ENCODE measurements at places on chromosomes 2 and 18.

- no peak for DNase-seq
Measured at GRCh38 chr18:37156330-37156942, 327.5 kb downstream of the KIAA1328 start.

GRCh38 chr2:177295484-177295883, 31.0 kb upstream of the NFE2L2 start:
- no peak for DNase-seq

- DNase-seq: no peak
Measured at GRCh38 chr18:21763846-21764646, 23.5 kb downstream of the MIB1 start.

- no peak for DNase-seq
Measured at GRCh38 chr18:7894592-7894991, 327.5 kb downstream of the PTPRM start.

GRCh38 chr2:27108221-27108620, 10.7 kb downstream of the CGREF1 start:
- no peak for DNase-seq

DNA sequence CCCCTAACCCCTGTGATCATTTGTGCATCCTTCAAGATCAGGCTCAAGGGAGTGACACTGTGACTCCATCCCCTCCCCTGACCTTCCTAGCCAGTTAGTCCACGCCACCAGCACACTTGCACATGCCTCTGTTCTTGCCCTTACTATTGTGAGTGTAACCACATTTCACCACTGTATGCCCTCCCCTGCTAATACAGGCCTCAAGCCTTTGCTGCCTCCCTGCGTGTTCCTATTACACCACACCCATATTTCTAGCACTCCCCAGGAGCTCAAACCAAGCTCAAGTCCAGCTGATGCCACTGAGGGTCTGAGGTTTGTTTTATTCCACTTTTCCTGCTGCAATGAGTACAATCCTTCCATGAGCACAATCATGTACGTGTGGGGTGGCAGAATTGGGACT, 288.9 kb upstream of the FBXO11 start:
- DNase-seq: no peak

DNA sequence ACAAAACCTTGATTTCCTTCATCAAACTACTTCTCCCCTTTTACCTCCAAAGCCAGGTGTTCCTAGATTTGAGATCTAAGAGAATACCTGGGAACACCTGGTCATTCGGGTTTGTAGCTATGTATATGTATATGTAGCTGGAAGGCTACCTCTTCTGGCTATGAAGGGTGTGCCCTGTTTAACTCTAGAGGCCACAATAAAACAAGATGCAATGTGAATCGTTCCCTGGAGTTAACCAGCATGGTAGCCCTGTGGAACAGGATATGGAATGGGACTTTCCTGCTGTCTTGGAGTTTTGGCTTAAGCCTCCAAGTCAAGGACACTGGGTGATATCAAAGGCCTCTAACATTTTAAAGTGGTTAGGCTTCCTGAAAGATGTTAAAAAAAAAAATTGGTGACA, 17.7 kb upstream of the NFU1 start:
- DNase-seq: no peak

GRCh38 chr2:226678422-226678821, 121.2 kb downstream of the IRS1 start:
- no peak for DNase-seq

DNA sequence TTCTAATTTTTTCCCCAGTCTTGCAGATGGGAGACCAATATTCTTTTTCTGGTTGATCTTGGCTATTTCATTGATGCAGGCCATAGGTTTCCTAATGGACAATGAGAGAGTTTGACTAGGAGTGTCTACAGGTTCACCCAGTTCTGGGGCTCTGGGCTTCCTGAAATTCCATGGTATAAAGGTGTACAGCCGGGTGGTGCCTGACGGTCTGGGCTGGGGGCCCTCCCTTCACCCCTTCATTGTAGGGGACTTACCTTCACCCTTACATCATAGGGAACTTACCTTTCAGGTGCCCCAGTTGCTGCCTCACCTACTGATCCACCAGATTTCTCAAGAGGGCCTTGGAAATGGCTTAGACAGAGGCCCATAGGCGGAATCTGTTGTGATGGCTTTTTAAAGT, 13.0 kb upstream of the LAPTM4A start:
- DNase-seq: no peak

- DNase-seq: no peak
Measured at GRCh38 chr18:56351911-56352500, 286.4 kb downstream of the TXNL1 start.

DNA sequence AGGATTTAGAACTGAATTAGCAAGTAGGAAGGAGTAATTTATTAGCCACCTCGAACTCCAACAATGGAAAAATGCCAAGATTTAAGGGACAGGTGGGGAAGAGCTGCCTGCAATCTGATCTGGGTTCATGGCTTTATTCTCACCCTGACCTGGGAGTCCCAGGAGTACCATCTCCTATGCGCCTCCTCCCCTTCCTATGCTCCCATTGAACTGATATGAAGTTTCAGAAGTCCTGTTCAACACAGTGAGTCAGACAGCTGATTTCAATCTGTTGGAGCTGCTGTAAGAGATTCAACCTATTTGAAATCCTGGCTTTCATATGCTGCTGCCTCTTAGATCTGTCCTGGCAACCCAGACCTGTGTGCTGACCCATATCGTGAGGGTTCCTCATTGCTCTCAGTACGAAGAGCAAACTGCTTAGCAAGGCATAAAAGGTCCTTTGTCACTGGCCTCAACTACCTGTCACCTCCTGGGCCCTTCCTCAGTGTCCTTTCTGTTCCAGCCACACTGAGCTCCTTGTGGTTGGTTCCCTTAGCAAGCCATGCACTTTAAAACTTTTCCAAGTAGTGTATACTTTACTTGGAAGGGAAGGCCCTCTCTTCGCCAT, 15.9 kb upstream of the CD28 start:
- DNase-seq: no peak

DNA sequence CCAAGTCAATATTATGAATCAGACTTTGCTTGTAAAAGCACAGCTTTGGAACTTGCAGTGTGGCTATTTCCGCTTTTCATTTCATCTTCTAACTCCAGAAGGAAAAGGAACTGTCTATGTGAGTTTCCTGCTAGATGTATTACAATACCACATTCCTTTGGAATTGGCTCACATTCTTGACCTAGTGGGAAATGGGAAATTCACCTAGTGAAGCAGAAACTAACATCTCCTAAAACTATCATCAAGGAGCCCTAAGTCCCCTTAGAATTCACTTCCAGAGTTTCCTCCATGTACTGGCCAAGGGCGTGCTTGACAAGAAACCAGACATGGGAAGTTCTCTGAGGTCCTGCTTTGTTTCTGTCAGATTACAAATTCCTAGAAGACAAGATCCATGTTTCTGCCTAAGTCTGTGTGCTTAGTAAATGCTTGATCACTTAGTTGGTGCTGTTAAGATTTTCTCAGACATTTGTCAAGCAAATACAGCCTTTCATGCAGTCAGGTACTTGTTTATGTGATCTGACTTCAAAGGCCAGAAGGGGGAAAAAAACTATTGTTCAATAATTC, 275.7 kb upstream of the FN1 start:
- no peak for DNase-seq

GRCh38 chr2:202018950-202019349, 14.7 kb upstream of the FZD7 start:
- DNase-seq: no peak

DNA sequence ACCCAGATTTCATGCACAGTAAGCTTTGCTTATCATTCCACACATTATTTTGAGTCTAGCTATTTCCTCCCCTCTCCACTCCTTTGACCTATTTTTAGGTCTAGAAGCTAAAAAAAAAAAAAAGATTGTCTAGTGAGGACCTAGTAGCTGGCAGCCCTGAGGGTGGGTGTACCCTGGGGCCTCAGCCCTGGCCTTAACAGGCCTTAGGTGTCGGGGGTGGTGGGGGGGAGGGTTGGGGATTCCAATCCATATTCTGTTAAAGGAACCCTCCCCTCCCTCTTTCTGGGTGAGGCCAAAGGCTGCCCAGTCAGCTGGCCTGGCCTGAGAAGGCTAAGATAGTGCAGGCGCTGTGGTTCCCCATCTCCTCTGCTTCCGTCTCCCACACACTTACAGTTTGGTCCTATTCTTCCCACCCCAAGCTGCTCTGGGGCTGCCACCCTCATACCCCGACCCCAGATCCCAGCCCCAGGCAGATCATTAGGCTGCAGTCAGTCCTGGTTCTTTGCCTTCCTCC, 65.5 kb upstream of the HK2 start:
- no peak for DNase-seq

DNA sequence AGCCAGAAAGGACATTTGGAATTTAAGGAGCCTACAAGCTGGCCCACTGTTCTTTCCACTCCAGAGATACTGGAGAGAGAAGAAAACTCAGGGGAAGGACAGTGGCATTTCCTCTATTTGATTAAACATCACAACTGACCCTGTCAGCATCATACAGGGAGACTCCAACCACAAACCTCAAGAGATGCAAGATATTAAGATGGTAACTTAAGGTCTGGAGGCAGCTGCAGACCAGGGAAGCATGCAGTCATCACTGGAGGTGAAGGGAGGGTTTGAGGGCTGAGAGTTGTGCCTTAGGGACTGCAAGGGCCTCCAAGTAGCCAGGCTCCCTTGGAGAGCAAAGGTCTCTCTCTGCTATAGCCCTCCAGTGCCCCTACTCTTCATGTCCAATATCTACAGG, 67.4 kb downstream of the RNF152 start:
- no peak for DNase-seq

DNA sequence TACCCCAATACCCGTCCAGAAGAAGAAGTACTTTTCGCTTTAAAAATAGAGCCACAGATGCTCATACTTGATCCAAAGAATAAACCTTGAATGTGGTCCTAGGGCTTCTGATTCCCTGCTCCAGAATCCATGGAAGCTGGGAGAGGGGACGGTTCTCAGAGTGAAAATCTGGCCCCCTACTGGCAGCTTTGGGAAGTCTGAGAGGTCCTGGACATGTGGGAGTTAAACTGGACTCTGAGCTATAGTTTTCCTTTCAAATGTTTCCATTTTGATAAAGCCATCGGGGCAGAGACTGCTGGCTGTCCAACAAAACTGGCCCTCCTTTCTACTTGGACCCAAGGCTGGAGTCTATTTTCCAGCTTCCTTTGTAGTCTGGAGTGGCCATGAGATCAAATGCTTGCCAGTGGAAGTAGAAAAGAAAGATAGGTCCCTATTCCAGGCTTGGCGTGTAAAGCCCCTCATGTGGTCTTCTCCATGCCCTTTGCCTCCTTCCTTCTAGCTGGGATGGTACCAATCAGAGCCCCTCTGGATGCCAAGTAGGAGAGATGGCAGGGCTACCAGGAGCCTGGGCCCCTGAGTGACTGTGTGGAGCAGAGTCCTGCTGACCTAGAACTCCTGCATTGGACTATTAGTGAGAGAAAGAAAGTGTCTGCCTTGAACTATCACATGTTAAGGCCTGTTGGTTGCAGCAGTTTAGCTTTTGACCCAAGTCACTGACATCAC, 37.7 kb upstream of the TBC1D8 start:
- DNase-seq: no peak

DNA sequence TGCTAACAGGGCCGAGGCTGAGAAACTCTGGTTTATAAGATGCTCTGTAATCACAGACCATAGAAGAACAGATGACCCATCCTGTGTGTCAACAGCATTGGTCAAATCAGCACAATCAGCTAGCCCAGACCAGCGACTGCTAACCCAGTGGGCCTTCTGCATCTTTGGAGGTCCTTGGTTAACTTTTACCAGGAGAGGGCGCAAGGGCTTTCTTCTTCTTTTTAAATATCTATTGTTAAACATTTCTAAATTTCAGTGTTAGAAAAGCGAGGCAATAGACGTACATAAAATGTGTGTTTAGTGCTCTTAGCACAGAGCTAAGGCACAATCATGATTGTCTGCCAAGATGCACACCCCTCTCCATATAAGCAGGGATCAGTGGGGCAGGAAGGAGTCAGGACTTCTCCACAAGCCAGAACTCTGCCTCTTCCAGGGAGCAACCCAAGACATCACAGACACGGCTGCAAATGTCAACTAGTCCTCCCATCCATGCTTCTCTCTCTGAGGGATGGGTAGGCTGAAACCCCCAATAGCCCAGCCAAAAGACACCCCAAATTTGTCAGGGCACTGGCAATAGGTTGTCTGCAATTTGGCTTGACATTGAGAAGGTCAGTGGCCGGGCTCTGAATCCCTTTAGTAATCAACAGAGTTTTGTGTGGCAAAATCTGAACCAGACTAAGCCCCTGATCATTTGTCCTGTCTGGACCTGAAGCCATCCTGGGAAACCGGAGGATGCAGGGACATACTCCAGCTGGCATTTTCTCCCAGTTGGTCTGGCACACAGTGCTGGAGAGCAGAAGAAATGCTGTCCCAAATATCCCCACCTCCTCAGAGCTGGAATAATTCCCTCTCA, 188.2 kb downstream of the BCL2 start:
- DNase-seq: peak; percentile 12
